ENCODE measurements at places on chromosomes 12 and 14.

DNA sequence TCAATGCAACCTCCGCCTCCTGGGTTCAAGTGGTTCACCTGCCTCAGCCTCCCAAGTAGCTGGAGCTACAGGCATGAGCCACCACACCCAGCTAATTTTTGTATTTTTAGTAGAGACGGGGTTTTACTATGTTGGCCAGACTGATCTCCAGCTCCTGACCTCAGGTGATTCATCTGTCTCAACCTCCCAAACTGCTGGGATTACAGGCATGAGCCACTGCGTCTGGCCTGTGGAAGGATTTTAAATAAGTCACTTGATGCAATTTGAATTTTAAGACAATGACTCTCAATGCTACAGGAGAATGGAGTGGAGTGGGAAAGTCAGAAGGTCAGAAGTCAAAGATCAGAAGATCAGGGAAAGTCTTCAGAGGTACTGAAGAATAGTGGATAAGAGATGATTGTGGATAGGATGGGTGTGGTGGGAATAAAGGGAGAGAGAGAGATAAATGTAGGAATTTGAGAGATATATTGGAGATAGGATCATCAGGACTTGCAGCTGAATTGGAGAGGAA is 15.4 kb downstream of the TMEM52B start:
- DNase-seq, result no peak

- peak; percentile 97 for DNase-seq
These were observed 3.0 kb upstream of the CORO1C start for GRCh38 chr12:108734200-108734906.

DNA sequence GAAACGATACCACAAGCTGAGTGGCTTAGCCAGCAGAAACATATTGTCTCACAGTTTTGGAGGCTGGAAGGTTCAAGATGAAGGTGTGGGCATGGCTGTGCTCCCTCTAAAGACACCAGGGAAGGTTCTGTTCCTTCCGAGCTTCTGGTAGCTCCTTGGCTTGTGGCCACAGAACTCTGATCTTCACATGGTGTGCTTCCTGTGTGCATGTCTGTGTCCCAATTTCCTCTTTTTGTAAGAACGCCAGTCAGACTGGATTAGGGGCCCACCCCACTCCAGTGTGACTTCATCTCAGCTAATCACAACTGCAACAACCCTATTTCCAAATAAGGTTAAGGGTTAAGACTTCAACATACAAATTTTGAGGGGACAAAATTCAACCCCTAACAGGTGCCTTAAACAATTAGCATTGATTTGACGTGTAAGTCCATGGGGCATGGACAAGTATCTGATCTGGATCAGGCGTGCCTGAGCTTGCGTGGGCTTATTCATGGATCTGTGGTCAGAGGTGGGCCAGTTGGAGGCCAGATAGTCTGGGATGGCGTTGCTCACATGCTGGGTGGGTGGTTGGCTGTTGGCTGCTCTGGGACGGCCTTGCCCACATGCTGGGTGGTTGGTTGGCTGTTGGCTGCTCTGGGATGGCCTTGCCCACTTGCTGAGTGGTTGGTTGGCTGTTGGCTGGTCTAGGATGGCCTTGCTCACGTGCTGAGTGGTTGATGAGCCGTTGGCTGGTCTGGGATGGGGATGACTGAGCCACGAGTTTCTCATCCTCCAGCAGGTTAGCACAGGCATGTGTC is 88.5 kb downstream of the LGMN start:
- DNase-seq, result peak; percentile 46

- no peak for DNase-seq
These were observed 117.5 kb upstream of the DYRK2 start for GRCh38 chr12:67531051-67531450.

DNA sequence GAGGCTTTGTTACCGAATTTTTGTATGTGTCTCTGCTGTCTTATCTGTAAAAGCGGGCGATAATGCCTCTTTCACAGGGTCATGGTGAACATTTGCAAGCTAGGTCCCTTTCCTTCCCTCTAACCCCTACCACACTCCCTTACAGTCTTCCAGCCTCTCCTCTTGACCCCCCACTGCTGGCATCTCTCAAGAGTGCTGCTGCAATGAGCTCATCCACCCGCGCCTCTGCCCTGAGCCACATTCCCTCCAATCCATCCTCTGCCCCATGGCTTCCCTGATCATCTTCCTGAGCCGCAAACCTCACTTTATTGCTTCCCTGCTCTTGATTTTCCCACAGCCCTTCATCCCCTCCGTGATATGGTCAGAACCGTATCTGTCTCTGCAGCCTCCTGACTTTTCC is 343.6 kb downstream of the BCL11B start:
- no peak for DNase-seq

DNA sequence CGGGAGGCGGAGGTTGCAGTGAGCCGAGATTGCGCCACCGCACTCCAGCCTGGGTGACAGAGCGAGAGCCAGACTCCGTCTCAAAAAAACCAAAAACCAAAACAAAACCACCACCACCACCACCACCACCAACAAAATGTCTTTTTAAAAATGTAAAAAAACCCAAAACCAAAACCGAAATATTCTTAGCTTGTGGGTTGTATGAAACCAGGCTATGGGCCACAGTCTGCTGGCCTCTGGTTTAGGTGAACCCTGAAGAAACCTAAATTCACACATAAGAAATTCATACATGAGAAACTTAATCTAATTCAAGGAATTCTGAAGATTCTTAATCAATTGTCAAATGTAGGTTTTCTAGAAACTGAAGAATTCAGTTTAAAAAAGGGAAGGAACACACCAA is 37.6 kb downstream of the INSM2 start:
- DNase-seq, result no peak

DNA sequence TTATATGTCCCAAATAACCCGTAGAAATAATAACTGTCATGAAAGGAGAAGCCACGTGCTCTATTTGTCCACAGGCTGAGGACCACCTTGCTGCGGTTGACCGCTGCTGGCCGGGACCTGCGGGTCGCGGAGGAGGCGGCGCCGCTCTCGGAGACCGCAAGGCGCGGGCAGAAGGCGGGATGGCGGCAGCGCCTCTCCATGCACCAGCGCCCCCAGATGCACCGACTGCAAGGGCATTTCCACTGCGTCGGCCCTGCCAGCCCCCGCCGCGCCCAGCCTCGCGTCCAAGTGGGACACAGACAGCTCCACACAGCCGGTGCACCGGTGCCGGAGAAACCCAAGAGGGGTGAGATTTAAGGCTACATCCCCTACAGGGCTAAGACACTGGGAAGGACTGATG is 21.0 kb downstream of the RPGRIP1 start:
- no peak for DNase-seq

DNA sequence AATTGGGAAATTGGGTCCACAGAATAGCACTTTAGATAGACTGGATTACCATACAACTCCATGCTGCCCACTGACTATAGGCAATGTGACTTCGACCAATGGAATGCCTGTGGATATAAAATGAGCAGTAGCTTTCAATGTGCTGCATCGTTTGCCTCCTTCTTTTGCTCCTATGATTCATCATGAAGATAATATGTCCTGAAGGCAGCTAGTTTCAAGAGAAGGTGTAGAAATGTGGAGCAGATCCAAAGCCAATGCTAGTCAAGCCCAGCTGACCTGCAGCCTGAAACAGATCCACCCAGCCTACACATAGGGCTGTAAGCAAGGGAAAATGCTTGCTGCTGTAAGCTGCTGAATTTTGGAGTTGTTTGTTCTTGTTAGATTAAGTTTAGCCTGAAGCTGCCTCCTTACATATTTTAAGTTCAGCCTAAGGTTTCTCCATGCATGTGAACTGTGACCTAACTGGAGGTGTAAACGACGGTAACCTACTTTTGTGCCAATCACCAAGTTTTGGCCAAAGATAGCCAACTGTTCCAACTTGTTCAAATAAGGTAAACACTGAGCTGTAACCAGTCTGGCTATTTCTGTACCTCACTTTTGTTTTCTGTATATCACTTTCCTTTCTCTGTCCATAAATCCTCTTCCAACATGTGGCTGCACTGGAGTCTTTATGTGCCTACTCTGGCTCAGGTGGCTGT is 169.1 kb upstream of the AVPR1A start:
- DNase-seq, result no peak

DNA sequence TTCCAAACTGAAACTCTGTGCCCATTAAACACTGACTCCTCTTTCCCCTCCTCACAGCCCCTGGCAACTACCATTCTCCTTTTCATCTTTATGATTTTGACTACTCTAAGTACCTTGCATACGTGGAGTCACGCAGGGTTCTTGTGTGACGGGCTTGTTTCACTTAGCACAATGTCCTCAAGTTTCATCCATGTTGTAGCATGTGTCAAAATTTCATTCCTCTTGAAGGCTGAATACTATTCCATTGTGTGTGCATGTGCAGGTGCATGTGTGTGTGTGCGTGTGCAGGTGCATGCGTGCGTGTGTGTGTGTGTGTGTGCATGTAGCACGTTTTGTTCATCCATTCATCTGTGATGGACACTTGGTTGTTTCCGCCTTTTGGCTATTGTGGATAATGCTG is 106.1 kb downstream of the ZFP36L1 start:
- no peak for DNase-seq

DNA sequence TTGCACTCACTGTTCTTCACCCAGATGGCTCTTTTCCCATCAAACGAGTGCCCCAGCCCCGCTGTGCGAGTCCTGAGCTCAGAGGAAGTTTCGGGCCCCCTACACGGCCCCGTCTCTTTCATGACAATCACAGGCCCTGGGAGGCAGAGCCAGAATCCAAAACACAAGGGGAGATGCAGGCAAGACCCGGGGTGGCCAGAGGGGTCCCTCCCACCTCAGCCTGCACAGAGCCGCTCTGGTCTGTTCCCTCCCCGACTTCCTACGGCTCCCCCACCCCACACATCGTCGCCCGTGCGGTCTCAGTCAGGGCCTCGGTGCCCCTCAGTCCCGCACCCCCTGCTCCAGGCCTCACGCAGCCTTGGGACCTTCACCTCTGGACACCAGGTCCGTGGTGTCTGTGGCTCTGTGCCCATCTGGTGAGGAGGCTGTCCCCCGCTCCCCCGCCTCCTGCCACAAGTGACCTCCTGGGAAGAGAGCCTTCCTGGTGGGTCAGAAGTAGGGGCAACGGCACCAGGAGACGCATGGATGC is 8.9 kb downstream of the GPR132 start:
- no peak for DNase-seq

DNA sequence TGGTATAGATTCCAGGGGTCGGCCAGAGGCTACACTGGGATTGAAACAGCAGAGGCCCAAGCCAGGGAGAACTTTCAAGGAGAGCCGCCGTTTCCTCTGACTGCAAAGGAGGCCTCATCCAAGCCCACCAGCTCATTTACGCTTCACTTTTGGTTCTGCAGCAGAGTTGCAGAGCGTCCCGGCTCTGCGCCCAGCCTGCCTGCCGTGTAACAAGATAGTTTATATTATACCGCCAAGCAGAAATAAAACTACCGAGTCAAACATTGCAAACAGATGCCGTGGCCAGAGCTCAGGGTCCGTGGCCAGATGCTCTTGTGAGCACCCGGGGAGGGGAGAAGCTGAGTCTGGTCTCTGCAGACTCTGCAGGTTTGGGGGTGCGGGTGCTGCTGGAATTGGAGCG is 60.7 kb upstream of the TBX3 start:
- DNase-seq, result peak; percentile 28

GRCh38 chr14:91095178-91095577 is 18.7 kb upstream of the DGLUCY start:
- no peak for DNase-seq

DNA sequence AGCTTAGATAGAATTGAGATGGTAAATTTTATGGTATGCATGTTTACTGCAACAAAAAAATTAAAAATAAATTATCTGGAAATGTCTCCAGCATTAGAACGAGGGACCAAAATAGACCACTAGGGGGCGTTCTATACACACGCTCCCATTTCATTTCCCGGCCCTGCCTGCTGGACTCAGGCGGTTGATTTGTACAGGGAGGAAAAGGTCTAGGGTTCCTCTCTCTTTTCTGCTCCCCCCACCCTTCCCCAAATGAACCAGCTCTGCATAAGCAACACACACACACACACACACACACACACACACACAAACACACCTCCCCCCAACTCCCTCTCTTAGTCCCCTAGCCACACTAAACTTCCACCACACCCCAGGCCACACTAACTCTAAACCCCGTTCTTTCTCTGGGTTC is 7.8 kb upstream of the DTX1 start:
- peak; percentile 67 for DNase-seq

DNA sequence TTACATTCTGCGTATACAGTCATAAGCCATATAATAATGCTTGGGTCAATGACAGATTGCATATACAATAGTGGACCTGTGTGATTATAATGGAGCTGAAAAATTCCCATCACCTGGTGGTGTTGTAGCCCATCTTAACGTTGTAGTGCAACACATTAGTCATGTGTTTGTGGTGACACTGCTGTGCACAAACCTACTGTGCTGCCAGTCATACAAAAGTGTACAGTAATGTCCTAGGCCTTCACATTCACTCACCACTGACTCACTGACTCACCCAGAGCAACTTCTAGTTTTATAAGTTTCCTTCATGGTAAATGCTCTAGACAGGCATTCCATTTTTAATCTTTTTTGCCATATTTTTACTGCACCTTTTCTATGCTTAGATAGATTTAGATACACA is 194.8 kb upstream of the SEL1L start:
- no peak for DNase-seq

GRCh38 chr14:52313462-52313861 is 650 bp upstream of the PTGER2 start:
- DNase-seq, result peak; percentile 50

DNA sequence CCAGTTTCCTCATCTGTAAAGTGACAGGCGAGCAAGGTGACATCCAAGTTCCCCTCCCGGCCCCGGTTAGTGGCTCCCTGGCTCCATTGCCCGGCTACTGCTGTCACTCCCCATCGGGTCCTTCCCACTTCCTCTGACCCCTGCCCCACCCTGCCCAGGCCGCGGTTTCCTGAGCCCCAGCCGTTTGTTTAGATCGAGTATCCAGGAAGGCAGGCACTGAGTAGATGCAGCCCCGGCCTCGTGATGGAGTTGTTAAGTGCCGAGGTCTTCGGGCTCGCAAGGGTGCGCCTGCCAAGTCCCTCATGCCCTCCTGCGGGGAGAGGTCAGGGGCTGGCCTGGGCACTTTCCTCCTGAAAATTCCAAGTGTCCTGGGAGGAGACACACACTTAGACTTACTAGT is 55.4 kb downstream of the TEAD4 start:
- no peak for DNase-seq

All from HCEC 1CT (cell line).